ENCODE measurements at places on chromosomes 3 and 15. TPM values are rescaled to one million over a fixed set of nuclear protein-coding genes. Genes with fewer than 3 reads are reported as not detected.

The HYAL3 gene
- 15.1 TPM for total RNA-seq

GRCh38 chr3:28915741-28916500 lies 364.9 kb upstream of the RBMS3 start:
- peak; percentile 70 for DNase-seq

The ROBO1 gene
- total RNA-seq: 41.9 TPM

GRCh38 chr3:197336348-197336747 lies 37.9 kb upstream of the DLG1 start:
- DNase-seq: no peak

GRCh38 chr3:28703843-28704242 lies 355.2 kb upstream of the AZI2 start:
- DNase-seq: no peak

DNA sequence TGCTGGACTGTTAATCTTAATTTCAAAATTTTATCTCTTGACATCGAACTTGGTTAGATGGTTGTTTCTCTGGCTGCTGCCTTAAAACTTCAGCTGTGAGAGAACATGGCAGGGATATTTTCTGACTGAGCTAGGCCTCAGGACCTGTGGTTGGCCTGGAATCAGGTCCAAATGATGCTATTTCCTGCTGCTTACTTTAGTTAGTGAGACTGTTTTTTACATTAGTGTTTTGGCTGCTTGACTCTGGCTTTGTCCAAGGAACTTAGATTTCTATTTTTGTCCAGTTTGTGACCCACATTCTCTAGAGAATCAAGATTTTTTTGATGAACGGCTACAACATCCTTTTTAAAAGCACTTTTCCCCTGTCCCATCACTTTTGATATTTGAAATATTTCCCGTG lies 497.9 kb upstream of the SGO1 start:
- DNase-seq: peak; percentile 11

Measured in renal cortical epithelial cell (primary cell).